HFFc6 (cell line): ENCODE measurements at places on chromosomes 16 and 17.

DNA sequence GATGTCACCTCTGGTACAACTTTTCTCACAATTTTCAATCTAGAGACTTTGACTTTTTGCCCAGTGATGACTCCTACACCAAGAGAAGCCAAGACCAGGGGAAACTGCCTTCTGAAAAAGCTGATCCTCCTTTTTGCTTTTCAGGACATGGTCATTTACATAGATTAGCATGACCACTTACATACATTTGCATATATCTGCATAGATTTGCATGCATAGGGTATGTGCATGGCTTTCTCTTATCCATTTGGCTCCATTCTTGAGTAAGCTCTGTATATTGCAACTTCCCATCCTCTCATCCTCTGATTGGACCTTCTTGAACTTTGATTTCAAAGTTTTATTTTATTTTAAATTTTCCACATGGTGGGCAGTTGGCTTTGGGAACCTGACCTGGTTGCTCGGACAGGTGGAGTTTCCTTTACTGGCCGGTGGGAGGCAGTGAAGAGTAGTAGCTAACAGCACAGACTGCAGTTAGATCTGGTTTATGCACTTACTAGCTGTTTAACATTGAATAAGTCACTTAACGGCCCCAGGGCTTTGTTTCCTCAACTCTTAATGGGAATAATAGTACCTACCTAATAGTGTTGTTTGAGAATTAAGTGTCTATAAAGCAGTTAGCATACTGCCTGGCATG lies 92.9 kb downstream of the GPR139 start:
- no peak for DNase-seq

DNA sequence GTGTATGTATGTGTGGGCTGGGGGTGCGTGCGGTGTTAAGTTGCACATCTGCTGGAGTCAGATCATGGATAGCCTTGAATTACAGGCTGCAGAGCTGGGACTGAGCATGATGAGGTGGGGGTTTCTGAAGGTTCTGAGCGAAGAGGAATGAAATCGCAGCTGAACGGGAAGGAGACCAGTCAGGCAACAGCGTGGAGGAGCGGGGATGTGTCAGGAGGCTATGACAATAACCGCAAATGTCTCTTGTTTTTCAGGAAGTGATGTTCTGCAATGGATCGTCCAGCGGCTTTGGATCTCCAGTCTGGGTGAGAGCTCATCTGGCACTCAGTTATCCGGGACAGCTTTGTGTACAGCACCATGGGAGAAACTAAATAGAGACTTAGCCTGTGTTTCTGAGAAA lies 20.9 kb downstream of the RGS9 start:
- no peak for DNase-seq

DNA sequence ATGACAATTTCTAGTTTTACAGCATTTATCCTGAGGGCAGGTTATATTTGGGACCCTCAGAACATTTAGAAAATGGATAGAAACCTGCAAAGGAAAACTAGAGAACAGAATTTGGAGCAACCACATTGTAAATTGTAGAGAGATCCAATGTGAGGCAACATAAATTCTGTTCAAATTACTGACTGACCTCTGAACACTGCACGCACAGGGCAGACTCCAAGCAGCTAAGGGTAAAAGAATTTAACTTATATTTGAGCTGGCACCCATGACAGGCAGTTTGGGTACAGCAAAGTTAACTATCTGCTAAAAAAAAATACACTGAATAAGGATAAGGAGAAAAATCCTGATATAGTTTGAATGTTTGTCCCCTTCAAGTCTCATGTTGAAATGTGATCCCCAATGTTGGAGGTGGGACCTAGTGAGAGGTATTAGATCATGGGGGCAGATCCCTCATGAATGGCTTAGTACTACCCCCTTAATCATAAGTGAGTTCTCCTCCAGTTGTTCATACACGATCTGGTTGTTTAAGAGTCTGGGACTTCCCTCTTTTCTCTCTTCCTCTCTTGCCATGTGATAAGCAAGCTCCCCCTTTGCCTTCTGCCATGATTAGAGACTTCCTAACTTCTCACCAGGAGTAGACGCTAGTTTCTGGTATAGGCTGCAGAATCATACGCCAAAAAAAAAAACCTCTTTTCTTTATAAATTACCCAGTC lies 75.7 kb downstream of the FBXL20 start:
- no peak for DNase-seq

GRCh38 chr17:11908711-11909146 lies 88.5 kb downstream of the ZNF18 start:
- no peak for DNase-seq

DNA sequence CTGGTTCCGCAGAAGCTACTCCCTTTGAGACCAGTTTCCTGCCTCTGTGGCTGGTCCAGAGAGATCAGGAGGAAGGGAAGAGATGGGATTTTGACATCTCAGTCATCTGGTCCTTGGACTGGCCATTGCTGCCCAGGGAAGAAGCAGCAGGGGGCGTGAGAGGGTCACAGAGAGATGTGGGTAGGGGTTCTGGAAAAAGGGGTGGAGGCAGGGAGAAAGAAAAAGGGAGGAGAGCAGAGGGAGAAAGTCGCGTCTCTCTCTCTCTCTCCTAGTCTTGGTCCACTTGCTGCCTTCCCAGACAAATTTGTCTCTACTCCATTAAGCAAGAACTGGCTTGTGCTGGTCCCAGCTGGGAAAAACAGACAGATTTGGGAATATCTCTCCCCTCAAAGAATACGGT lies 4.4 kb downstream of the SHBG start:
- peak; percentile 25 for DNase-seq

DNA sequence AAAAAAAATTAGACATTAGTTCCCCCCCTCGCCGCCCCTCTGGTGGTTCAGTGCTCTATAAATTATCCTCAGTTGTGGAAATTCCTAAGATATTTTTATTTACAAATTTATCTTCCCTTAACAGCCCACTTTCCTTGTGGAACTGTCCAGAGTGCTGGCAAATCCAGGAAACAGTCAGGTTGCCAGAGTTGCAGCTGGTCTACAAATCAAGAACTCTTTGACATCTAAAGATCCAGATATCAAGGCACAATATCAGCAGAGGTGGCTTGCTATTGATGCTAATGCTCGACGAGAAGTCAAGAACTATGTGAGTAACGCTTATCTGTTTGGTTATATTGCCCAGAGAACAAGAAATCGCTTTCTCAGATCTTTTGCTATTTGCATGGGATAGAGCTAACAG lies 2.9 kb downstream of the KPNB1 start:
- no peak for DNase-seq

DNA sequence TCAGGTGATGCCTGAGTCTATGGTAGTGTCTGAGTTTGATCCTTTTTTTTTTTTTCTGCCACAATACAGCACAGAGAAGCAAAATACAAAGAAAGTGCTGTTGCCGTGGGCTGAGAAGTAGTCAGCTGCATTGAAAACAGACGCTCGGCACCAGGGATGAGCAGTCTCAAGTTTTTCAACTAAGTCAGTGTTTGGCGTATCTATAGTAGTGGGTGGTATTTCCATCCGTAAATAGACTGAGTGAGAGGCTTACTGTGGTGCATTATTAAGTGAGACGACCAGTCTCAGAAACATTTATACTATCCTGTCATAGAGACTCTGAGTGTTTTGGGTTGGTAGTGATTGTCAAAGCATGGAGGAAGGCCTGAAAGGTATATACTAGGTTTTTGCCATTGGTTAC lies 221.3 kb downstream of the SNX29 start:
- no peak for DNase-seq

DNA sequence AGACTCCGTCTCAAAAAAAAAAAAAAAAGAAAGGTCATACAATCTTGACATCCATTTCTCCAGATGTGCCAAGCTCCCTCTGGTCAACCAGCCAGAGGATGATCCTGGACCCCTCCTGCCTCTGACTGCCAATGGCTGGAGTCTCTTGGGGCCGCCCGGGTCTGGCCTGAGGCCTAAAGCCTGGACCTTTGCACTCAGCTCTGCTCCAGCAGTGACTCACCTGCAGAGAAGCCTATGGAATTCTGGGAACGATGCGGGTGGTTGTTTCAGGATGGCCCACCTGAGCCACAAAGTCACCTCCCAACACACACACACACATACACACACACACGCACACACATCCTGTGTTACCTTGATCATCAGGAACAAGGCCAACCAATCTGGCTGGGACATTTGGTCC lies 64.0 kb upstream of the DNAH17 start:
- DNase-seq, result no peak

DNA sequence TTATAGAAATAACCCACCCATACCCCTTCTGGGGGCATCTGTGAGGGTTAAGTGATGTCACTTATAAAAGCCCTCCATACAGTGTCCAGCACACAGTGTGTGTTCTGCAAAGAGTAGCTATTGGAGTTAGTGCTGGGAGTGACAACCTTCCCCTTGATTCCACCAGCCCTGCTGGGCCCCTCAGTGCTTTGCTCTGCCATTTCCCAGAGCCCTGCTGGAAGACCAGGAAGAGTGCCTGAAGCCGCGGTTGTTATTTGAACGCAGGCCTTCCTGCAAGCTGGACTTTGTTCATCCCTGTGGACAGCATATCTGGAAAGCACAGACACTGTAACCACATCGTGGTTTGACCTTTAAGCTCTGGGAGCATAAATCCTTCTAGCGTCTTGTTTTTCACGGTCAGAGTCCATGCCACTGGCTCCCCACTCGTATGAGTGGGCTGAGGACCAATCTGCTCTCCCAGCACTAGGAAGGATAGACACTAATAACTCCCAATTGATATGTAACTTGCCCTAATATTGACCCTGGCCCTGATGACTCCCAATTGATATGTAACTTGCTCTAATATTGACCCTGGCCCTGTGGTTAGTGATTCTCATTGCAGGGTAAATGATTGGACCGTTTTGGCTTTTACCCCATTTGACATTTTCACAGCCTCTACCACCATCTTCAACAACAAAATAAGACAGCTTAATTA lies 297.1 kb upstream of the MAF start:
- DNase-seq, result no peak

DNA sequence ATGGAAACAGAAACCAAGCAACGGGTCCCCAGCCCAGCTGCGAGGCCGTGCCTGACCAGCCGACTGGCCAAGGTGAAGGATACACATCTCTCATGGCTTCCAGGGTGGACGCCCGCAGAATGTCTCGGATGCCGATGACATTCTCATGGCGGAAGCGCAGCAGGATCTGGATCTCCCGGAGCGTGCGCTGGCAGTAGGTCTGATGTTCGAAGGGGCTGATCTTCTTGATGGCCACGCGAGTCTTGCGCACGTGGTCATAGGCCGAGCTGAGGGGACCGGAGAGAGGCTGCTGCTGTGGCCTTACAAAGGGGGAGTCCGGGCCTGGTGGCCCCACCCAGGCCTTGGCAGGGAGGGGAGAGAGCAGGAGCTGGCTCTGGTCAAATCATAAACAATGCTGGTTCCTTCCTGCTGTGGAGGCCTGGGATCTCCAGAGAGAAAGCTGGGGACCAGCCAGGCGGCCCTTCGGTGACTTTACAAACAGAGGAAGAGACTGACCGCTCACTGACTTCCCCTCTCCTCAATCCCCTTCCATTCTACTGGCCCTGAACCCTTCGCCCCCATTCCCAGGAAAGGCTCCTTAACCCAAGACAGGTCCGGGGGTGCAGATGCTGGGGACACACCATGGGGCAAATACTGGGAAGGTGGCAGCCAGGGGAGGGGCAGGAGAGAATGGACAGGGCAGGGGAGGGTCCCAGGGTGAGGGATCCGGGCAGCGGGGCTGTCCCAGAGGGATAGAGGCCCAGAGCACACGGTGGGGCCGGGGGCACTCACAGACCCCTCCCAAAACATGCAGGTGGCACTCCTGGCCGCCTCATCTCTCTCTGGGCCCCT lies 1.1 kb downstream of the MAPK3 start:
- DNase-seq, result no peak

- no peak for DNase-seq
These were observed 157.8 kb downstream of the HS3ST3B1 start for GRCh38 chr17:14458724-14459123.

DNA sequence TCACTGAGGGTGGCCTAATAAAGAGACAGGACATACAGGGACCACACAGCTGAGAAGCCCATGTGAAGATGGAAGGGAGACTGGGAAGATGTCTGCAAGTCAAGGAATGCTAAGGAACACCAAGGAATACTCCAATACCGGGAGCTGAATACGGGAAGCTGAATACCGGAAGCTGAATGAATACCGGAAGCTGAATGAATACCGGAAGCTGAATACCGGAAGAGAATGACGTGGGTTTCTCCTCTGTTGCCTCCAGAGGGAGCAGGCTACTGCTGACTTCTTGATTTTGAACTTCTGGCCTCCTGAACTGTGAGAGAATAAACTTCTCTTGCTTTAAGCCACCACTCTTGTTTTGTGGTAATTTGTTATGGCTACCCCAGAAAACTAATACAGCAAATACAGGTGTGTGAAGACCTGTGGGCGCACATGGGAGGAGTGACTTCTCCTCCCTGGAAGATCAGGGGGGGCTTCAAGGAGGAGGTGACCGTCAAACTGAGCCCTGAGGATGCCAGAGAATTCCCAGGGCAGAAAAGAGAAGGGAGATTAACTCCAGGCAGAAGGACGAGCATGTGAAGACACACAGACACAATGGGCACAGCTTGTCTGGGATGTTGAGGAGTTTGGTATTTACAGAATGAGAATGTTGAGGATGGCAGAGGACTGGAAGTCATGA lies 259.9 kb downstream of the IRF8 start:
- no peak for DNase-seq

GRCh38 chr17:77153999-77154586 lies 13.3 kb downstream of the SEC14L1 start:
- DNase-seq, result no peak

- peak; percentile 48 for DNase-seq
These were observed 62.6 kb downstream of the ZFHX3 start for GRCh38 chr16:72985148-72985941.

DNA sequence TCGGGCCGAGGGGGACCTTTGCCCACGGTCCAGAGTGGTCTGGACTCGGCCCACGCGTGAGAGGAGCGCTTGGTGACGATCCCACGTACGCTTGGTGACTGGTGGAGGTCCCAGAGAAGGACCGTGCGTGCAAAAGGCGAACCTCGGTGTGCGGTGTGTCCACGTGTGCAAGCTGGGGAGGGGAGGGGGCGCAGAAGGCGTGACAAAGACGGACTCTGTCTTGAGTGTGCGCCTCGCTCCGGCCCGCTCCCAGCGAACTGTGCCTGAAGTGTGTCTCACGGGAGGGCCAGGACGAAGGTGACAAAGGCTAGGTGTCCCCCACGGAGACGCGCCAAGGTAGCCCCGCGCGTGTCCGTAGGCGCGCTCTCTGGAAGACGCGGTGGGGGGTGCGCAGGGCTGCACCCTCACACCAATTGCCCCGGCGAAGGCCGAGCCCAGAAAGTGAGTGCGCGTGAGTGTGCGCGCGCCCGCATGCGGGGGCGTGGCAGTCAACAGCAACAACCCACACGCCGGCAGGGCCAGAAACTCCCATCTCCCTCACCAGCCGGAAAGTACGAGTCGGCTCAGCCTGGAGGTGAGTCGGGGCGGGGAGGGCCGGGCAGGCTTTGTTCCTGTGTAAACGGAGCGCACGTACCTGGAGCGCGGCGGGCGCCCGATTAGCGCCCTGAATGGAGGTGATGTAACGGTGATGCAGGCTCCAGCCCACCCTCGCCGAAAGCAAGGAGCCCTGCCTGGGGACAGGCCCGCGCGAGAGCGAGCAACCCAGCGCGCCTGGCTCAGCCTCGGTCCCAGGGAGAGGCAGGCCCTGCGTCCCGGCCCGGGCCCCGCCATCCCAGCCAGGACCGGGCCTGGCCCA lies at the start of gene GPRC5C:
GPRC5C (plus strand) TSS at position 521 of the 856 bp plus-strand sequence. CDS start 7,689 bp downstream, outside the sequence.
- DNase-seq, result no peak

DNA sequence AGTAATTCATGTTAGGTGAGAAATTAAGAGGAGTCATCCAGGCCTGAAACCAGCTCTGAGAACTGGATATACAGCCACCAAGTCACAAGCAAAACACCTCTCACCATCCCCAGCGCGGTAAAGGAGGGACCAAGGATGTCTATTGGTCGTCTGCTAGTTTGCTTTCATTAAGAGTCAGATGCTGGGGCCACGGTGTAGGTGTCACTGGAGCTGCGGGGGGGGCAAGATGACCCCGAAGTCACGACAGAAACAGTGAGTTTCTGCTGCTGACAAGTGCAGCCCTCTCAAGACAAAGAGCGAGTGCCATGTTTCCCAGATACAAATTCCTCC lies 790 bp downstream of the NCBP3 start:
- peak; percentile 13 for DNase-seq
